T-helper 1 cell (primary cell): ENCODE measurements at places on chromosomes 2 and 18.

- DNase-seq: no peak
Measured at GRCh38 chr2:237270520-237270919, 143.4 kb downstream of the COL6A3 start.

DNA sequence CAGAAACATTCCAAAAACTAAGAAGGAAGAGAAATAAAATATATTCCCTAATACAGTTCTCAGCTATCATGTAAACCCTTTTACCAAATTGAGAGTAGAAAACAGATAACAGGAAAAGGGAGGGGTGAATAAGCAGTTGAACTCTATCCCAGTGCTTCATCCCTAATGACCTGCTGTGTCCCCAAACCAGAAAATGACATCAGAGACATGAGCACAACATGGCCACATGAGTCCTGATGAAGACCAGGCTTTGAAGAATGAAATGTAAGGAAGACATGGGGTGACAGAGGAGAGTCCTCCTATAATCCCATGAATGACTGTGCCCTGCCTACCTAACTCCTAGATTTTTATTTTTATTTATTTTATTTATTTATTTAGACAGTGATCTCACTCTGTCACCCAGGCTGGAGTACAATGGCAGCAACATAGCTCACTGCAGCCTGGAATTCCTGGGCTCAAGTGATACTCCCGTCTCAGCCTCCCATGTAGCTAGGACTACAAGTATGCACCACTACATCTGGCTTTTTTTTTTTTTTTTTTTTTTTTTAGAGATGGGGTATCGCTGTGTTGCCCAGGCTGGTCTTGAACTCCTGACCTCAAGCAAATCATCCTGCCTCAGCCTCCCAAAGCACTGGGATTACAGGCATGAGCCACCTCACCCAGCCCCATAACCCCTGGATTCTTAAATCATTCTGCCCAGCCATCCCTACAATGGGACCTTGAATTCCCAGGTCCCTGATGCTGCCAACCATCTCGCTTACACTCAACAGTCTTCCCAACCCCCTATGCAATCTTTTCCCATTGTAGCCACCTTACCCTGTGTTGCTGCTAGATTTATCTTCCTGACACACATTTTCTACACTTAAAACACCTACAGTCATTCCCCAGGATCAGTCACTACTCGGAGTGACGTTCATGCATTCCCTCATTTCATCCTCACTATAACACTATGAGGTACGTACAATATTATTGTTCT lies 64.5 kb downstream of the ANKRD44 start:
- DNase-seq: no peak

DNA sequence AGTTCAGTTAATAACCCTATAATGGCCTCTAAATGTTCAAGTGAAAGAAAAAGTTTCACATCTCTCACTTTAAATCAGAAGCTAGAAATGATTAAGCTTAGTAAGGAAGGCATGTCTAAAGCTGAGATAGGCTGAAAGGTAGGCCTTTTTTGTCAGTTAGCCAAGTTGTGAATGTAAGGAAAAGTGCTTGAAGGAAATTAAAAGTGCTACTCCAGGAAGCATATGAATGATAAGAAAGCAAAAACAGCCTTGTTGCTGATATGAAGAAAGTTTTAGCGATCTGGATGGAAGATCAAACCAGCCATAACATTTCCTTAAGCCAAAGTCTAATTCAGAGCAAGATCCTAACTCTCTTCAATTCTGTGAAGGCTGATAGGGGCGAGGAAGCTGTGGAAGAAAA lies 10.1 kb downstream of the PLCL1 start:
- DNase-seq: no peak

- DNase-seq: no peak
Measured at GRCh38 chr2:23302591-23302990, 82.4 kb upstream of the KLHL29 start.

- DNase-seq: no peak
Measured at GRCh38 chr2:159725713-159726112, 13.4 kb downstream of the MARCHF7 start.

DNA sequence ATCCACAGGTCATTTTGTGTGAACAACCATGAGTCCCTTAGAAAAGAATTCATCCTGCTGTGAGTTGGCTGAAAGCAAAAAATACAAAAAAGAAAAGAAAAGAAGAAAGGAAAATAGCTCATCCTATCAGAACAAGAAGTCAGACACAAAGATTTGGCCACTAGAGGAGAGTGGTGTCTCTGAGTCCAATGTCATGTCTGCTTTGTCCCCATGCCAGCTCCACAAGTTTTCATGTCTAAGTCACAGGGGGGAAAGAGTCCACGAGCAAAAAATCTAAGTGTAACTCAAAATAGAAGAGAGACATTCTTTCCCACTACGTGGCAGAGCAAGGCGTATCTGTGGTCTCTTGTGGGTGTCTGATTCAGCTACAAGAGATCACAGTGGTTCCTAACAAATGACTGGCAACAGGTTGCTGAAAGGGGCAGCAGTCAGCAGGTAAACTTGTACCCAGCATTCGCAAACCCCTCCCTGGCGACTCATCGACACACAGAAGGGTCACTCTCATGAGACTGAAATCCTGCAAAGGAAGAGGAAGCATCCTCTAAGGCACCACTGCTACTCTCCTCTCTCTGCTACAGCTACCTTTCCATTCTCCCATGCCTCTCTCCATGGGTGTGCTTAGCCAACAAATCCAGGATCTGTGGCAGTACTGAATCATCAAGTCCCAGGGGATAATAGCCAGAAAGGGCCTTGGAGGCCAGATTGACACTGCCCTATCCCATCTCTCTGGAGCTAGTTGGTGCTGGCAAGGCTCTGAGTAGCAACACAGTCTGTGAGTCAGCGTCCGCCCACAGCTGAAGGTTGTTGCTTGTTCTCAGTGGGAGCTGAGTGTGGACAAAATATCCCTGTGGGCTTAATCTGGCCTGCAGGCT lies 123.0 kb upstream of the SLC39A10 start:
- DNase-seq: no peak
